ENCODE measurements at places on chromosomes 4 and X.

- DNase-seq = no peak
These were observed 89.3 kb upstream of the KLF3 start for GRCh38 chr4:38574559-38575333.

GRCh38 chr4:87011340-87012034, 76.7 kb downstream of the AFF1 start:
- DNase-seq = no peak

DNA sequence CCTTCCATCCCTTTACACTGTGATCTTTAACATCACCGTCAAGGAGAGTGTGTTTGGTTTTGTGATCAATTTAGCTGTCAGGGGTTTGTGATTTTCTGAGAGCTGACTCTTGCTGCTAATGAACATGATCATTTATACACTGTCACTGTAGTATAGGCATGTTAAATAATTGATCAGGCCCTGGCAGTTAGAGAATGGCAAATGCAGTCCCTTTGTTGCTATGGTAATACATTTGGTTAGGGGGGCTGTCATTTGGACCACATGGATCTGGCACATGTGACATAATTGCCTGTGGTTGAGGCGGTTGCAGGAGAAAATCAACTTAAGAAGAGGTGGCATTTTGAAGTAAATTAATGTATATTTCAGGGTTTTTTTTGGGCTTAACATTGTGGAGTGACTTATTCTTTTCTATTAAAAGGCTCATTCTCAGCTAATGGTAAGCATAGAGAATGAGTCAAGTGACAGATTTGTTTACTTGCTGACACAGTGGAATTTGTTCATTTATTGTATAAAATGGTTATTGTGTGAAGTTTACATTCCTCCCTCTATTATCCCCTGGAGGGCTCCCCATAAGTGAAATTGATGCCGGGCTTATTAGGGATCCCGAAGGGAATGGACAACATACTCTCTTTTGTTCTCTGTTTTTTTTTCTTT, 114.0 kb downstream of the FHIP1A start:
- no peak for DNase-seq

- no peak for DNase-seq
These were observed 42.4 kb upstream of the NOCT start for GRCh38 chr4:138972956-138973801.

GRCh38 chrX:40086569-40087335, 11.0 kb downstream of the BCOR start:
- no peak for DNase-seq

GRCh38 chr4:79682161-79682560, 274.1 kb upstream of the GK2 start:
- no peak for DNase-seq

GRCh38 chr4:146063143-146063542, 112.4 kb upstream of the LSM6 start:
- DNase-seq = no peak

- no peak for DNase-seq
These were observed 1.9 kb downstream of the UBE2K start for GRCh38 chr4:39699687-39700409.

- DNase-seq = no peak
These were observed 20.3 kb downstream of the DNAAF6 start for GRCh38 chrX:107226757-107227156.

- DNase-seq = no peak
These were observed 127.4 kb upstream of the RPL34 start for GRCh38 chr4:108492816-108493595.

DNA sequence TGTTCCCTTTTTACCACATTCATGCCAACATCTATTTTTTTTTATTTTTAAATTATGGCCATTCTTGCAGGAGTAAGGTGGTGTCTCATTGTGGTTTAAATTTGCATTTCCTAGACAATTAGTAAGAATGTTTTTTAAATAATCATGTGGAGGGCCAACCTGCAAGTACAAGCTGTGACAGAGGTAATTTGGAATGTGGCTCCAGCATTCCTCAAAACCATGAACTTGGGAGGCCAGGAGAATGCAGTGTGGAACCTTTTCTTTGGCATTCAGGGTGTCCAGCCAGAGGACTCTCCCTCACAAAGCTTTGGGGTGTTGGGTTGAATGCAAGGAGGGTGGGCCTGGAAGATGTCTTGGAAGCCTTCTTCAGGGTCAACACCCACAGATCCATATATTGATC, 7.3 kb upstream of the TMEM185A start:
- no peak for DNase-seq

GRCh38 chr4:86356425-86357210, 3.2 kb downstream of the MAPK10 start:
- DNase-seq = no peak

GRCh38 chrX:120568035-120568434, 7.3 kb upstream of the CUL4B start:
- DNase-seq = no peak

GRCh38 chr4:152613351-152613750, 66.4 kb downstream of the TMEM154 start:
- no peak for DNase-seq

DNA sequence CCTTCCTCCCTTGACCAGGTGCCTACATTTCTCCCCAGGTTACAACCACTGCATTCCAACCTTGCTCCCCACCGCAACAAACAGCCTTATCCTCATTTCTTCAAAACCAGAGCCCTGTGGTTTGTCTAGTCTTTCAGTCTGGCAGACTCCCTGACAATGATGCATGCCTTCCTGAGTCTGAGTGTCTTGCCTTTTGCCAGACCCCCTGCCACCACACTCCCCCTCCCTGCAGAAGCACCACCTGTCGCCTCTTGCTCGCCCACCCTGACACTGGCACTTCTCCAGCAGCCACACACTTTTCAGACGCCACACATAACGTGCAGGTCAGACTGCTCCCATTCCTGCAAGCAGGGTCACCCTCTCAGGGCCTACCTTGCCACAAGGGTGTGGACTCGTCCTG, 349.2 kb upstream of the NOCT start:
- DNase-seq = no peak

DNA sequence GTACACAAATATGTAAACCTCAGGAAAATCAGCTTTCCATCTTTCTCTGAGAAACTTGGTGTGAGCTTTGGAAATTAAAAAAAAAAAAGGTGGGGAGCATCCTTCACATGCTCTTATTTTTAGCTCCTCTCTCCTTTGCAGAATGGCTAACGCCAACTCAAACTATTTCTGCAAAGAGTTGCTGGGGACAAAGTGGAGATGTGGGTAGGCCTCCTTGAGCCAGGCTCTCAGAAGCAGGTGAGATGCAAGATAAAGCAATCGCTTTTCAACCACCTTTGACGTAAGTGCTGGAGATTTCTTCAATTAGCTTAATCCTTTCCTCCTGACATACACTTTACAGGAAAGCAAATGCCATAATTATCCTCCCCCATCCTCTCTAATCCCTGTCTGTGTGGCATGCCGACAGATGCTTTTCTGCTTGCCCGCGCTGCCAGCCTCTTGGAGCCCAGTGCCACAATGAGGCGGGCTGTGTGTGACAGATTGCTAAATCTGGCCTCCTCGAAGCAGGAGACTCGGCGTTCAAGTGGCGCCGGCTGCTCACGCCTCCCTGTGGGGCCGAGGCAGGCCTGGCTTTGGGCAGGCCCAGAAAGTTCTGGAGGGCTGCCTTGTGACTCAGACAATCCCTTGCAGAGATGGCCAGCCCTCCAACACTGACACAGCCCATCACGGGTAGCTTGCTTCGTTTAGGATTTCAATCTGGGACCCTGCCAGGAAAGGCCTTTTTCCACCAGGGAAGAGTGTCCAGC, 64.9 kb upstream of the SOD3 start:
- DNase-seq = no peak

DNA sequence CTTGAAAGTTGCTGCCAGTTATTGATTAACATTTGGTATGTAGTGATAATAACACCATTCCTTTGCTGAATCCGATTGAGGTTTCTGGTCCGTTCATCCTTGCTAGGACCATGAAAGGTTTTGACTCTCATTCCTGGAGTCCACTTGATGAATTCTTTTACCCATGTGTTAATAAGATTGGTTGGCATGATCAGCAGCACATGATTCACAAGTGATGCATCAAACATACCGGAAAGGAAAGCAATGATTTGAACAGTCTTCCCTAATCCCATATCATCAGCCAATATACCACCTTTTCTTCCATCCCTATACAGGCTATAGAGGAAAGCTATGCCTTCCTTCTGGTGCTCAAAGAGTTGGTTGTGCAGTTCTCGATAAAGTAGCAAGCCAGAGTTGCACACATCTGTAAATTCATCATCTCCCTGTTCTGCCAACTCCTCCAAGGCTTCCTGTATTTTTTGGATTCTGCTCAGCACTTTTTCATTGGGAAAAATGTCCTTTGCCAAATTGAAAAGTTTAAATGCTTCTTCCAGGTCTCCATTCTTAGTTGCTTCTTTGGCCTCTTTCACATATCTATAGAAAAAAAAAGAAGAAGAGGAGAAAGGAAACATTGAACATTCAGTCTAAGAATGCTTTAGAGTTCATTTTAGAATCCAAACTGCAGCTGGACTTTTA, 26.7 kb downstream of the PIN4 start:
- DNase-seq = no peak

DNA sequence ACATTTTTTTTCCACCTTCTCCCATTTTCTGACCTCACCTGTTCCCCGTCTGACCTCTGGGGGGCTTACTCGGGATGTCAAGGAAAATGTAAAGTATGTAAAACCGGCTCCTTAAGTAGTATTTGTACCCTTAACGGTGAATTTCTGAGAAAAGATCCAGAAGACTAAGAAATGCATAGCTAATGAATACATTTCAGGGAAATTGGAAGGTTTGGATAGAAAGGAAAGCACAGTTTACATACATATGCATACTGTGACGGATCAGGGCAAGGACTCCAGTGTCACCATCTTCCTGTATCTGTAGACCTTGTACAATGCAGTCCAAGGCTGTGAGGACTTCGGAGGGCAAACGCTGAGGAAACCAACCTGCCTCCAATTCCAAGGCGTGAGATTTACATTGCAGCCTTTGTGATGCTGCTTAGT, 2185.9 kb upstream of the TENM3 start:
- no peak for DNase-seq
